ENCODE measurements at places on chromosomes 7 and 10.

- no peak for DNase-seq
Observed at GRCh38 chr10:106436123-106436715, 728.3 kb downstream of the SORCS1 start.

GRCh38 chr7:106840342-106840741, 24.7 kb upstream of the PIK3CG start:
- no peak for DNase-seq

DNA sequence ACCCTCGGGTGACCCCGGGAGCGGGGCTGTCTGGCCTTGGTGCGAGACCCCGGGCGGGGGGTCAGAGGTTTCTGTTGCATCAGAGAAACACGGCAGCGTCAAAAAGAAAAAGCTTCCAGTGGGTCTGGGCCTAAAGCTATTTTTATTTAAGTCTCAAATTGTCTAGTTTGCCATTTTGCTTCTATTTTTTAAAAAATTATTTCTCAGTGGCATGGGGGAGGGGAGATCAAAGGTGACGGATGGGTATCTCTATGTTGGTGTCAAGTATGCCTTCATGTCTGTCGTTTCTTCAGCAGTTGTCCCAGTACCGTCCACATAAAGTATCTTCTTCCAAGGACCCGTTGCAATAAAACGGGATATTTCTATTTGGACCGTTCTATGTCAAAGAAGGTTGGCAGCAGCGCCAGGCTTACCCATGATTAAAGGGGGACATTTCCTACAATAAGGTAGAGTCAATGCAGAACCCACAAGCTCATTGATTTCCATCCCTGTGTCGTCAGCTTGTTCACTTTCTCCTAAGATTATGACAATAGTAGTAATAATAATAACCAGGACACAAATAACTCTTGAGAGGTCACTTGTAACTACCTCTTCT, 26.0 kb upstream of the VAX1 start:
- DNase-seq, result no peak

GRCh38 chr7:4879396-4880081, 4.0 kb downstream of the RADIL start:
- DNase-seq, result no peak

DNA sequence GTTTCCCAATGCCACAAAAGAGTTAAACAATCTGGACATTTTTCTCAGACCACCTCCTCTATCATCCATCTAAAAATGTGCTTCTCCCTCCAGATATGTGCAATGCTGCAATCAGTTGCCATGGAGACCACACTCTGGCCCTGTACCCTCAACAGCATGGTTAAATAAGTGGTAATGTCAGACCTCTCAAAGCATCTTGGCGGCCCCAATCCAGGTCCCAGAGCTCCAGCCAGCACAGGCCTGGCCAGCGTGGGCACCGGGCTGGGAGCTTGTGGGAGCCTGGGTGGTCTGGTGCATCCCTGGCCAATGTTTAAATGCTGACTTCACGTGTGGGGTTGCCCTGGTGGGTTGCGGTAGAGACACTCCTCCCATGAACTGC, 362.9 kb upstream of the ZNF32 start:
- DNase-seq, result no peak

- DNase-seq, result no peak
Observed at GRCh38 chr7:80184693-80185092, 50.1 kb downstream of the GNAI1 start.

- DNase-seq, result no peak
Observed at GRCh38 chr10:32511599-32511998, 65.7 kb downstream of the CCDC7 start.
